Esophagus muscularis mucosa (tissue), 4 donors: ENCODE measurements at places on chromosomes 3 and 15.

DNA sequence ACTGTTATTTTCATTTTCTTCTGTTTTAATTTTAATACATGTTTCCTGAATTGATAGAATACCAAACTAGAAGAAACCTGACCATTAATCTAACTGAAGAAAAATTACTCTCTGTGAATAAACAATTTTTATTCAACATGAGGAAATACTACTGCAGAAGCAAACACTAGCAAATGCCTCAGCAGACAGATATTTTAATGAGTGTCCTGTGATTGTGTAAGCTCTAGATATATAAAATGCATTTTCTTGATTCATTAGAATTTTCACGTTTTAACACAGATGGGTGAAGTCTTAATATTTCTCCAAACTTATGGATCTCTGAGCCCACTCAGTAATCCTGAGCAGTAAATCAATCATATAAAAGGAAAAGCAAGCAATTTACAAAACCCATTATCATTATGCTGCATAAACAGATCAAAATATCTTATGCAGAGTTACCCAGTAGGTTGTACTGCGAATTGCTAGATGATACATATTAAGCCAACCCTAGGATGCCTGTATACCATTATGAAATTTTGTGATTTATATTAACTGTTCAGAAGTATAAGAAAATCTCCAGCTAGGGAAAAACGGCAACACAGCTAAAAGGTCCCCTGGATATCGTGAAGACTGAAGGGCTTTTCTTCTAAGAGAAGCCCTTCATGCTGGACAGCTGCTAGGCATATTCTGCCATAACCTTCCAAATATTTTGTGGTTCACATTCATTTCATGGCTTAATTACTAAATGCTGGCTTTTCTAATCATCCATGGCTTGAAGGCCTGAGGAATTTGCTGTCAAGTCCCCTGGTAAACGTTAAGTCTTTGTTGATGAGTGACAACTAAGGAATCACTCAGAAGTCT, 157.7 kb upstream of the TGFBR2 start:
- DNase-seq = no peak

DNA sequence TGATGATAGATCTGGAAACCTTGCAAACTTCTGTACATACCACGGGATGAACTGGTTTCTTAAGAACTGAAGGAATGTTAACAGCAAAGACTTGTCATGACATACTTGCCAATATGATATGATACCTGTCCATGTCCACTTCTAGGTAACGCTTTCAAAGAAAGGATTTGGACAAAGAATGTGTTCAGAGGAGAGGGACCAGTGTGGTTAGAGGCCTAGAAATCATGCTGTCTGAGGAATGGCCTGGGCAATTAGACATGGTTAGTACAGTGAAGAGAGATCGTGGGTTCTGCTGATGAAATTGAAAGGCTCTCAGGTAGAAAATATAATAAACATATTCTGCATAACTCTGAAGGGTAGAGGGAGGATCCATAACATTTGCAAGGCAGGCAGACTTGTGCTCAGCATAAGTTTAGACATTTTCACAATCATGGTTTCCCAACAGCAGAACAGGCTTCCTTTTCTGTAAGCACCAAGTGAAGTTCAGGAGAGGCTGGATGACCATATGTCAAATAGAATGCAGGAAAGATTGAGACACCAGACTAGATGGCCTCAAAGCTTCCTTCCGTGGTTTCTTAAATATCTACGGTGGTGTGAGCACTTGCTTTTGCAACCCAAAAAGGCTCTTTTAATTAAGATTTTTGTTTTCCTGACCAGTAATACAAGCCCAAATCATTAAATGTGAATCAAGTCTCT, 39.9 kb downstream of the TGFBR2 start:
- no peak for DNase-seq

DNA sequence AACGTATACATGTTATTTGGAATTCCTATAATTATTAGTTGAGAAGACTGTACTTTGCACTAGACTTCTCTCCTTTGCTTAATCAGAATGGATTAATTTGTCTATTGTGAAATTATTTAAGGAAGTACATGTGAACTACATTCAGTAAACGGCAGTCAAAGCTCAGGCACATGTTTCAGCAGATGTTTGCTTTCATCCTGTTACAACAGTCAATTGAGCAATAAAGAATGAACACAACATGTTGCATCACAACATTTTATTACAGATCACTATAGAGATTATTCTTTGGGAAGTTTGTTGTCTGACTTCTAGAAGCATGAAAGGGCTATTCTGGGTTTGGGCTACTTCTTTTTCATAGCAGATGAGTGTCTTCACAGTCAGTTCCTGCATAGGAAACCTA, 39.2 kb downstream of the RAB27A start:
- DNase-seq = no peak

DNA sequence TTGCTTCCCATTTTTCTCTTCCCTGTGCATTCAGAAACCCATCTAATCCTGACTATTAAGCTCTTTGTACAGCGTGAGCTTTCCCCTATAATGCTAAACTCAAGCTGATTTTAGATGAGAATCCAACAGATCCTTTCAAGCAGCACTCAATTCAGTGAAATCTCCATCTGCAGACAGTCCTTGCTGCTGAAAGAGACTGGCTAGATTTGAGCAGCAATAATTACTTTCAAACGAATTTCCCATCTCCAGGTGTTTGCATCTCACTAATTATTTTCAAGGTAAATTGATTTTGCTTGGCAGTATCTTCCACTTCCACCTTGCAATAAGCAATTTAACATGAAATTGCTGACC, 49.5 kb upstream of the SLC7A14 start:
- no peak for DNase-seq
